ENCODE measurements at places on chromosomes 1 and 21.

DNA sequence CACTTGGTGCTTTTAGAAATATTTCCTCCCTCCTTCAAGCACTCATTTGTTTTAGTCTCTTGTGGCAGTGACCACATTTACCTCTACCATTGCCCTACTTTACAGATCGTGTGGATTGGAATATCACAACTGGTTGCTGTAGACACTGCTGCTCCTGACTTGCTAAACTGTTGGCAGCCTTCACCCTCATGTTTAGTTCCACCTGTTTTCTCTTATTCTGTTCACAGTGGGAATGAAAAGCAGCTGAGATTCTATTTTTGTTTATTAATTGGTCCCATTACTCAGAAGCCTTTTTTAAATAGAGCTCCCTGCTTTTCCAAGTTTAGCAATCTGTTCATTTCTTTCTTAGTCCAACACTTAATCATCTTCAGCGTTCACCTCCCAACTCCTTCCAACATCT is 308.9 kb downstream of the RWDD3 start:
- DNase-seq = no peak

- DNase-seq = no peak
Observed at GRCh38 chr1:246324711-246325110, 182.4 kb downstream of the SMYD3 start.

GRCh38 chr1:9289711-9290485 is 2.8 kb upstream of the SPSB1 start:
- no peak for DNase-seq

GRCh38 chr1:229015806-229016205 is 255.1 kb upstream of the RAB4A start:
- DNase-seq = no peak

DNA sequence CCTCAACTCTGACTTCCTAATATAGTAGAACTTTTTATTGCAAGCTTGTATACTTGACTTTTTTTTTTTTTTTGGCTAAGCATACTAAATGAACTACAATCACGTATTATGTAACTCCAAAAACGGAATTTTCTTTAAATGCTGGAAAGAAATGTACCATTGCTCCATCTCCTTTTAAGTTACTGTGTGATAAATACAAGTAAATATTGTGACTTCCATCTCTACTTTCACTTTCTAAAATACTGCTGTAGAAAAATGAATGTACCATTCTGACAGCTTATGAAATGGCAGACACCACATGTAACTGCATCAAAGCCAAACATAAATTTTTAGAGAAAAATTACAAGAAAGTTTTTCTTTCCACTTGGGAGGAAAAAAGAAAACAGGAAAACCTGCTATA is 54.7 kb downstream of the ASH1L start:
- DNase-seq = no peak

DNA sequence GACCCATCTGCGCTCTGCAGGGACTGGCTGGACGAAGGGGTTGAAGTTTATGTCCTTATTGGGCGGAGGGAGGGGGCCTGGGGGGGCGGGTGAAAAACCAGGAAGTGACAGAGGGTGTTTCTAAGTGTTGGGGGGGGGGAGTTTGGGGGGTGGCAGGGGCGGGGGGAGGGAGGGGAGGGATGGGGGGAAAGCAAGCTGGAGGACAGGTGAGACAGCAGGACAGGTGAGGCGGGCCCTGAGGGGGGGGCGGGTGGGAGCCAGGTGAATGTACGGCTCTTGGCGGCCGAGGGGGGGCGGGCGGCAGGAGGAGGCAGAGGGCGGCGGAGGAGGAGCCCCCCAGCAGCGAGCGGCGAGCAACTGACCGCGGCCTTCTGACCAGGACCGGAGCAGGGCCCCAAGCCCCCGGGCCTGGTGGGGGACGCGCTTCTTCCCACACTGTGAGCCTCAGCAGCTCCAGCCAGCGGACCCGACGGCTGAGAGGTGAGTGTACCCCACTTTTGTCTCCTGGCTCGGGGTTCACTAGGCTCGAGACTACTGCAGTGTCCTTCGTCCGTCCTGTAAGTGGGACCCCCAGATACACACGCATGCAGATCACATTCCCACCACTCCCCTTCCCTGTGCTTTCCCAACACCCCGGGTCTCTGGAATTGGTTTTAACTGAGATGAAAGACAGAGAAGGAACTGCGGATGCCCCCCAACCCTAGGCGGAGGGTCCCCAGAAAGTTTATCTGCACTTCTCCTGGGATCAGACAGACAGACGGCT is at the start of gene ZBTB7B:
Gene ZBTB7B, plus strand, starts transcription at position 339 of the 763 bp plus-strand sequence. CDS start 11,859 bp downstream, outside the sequence.
- DNase-seq = no peak

GRCh38 chr1:116494745-116495144 is 76.1 kb downstream of the CD58 start:
- no peak for DNase-seq

DNA sequence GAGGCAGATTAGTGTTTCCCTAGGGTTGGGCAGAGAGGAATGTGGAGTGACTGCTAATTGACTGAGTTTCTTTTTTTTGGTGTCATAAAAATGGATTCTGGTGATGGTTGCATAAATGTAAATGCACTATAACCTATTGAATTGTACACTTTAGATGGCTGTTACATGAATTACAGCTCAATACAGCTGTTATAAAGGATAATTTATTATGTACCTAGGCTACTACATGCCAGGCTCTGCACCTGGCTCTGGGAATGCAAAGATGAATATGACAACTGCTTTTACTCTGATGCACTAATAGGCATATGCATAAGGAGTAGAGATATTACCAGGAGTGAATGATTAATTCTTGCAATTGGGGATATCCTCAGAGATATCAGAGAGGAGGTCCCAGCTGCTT is 345.3 kb downstream of the PTBP2 start:
- no peak for DNase-seq

- no peak for DNase-seq
Observed at GRCh38 chr1:171468120-171468750, 17.1 kb upstream of the PRRC2C start.

DNA sequence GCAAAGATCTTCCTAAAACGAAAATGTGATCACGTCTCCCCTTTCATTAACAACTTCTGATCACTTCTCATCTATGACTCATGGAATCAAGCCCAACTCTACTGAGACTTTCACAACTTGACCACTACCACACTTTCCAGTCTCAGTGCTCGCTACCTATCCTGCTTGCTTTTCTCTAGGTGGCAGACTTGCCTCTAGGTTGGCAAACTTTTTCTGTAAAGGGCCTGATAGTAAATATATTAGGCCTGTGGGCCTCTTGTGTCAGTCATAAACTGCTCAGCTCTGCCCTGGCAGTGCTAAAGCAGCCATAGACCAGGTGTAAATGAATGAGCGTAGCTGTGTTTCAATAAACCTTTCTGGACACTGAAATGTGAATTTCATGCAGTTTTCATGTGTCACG is 21.5 kb upstream of the HMGB4 start:
- no peak for DNase-seq

GRCh38 chr1:164647211-164647610 is 88.2 kb downstream of the PBX1 start:
- no peak for DNase-seq

DNA sequence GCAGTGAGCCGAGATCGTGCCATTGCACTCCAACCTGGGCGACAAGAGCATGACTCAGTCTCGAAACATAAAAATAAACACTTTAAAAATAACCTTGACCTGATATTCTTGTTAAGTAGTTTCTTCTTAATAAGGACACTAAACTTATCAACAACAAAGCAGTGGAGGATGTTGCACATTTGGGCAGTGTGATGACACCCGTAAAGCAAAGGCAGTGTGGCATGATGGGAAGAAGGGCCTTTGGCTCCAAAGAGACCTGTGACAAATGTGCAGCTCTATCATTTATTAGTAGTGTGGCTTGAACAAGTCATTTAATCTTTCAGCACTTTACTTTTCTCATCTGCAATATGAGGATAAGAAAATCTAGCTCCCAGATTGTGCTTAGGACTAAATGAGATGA is 348.0 kb upstream of the PLD5 start:
- DNase-seq = no peak

- no peak for DNase-seq
Observed at GRCh38 chr1:225559326-225559725, 93.6 kb downstream of the ENAH start.

DNA sequence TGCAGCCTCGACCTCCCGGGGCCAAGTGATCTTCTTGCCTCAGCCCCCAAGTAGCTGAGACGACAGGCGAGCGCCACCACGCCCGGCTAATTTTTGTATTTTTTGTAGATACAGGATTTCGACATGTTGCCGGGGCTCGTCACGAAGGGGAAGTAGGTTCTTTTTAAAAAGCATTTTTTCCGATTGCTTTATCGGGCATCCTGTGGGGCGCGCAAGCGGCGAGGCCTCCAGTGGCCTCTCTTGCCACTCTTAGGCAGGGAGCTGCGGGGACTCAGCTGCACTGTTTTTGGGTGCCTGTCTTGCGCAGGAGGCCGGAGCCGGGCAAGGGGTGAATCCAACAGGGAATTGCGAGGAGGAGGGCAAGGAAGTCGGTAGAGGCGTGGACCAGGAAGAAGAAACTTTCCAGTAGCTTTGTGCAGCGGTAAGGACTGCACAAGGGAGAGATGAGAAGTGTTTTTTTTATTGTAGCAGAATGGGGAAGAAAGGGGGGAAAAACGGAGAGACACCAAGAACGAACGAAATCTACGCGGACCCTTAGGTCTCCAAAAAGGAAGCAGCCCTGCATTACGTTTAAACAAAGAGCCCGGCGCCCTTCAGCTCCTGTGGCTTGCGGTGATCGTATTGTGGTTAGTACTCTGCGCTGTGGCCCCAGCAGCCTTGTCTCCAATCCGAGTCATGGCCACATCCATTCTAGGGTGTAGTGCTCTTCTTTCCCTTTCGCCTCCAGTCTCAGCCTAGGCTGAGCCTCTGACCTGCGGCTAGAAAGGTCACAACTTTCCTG is 164.8 kb downstream of the PPIAL4G start:
- DNase-seq = no peak

DNA sequence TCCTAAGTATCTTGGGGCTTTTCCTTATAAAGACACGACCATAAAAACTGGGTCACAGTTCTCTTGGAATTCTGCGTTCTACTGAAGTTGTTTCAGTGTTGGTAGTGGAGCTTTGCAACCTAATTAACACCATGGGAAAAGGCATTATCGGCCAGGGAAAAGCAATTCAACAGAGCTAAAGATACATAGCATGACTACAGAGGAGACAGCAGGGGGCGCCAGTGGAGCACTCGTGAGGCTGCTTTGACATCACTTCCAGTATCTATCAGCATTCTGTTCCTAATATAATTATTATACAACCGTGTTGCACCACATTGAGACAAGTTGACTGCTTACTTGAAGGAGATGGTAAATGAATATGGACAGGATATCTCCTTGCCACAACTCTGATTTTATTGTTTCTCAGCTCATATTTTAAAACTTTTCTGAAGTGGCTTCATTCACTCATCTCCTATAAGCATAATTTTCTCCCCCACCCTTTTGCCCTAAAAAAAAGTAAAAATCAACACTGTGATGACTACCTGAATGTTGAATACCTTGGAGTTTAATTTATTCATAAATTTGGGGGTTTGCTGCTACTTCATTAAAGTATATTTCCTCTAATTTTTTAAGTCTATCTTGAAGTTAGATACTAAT is 39.4 kb downstream of the ZP4 start:
- no peak for DNase-seq

DNA sequence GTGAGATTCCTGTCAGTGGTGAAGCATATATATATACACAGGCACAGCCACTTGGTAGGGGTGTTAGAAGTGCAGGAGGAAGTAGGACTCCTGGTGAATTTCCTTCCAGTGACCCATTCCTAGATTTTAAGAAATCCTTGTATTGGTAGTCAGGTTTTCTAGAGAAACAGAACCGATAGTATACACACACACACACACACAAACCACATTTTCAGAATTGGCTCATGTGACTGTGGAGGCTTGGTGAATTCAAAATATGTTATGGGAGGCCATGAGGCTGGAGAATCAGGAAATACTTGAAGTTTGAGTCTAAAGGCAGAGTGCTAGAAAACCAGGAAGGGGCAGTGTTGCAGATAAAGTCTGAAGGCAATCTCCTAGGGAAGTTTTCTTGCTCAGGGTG is 114.2 kb downstream of the FCRL5 start:
- no peak for DNase-seq

- no peak for DNase-seq
Observed at GRCh38 chr1:100661176-100661575, 58.4 kb upstream of the VCAM1 start.

GRCh38 chr1:167194182-167194581 is 26.5 kb upstream of the POU2F1 start:
- DNase-seq = no peak

DNA sequence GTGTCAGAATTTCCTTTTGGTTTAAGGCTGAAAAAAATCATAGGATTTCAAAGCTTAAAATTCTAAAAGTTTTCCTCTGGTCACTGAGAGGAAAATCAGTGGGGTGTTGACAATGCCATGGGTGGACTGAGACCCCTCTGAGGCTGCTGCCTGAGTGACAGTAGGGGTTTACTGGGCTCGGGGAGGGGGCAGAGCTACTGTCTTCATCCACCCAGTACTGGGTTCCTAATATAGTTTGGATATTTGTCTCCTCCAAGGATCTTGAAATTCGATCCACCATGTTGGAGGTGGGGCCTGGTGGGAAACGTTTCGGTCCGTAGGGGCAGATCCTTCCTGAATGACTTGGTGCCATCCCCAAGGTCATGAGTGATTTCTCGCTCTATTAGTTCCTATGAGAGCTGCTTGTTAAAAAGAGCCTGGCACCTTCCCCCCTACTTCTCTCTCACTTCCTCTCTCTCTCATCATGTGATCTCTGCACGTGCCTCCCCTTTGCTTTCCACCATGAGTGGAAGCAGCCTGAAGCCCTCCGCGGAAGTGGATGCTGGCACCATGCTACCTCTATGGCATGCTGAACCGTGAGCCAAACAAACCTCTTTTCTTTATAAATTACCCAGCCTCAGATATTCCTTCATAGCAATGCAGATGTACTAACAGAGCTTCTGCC is 72.3 kb downstream of the MAP10 start:
- no peak for DNase-seq

- DNase-seq = no peak
Observed at GRCh38 chr1:160453443-160453842, 53.1 kb downstream of the VANGL2 start.

DNA sequence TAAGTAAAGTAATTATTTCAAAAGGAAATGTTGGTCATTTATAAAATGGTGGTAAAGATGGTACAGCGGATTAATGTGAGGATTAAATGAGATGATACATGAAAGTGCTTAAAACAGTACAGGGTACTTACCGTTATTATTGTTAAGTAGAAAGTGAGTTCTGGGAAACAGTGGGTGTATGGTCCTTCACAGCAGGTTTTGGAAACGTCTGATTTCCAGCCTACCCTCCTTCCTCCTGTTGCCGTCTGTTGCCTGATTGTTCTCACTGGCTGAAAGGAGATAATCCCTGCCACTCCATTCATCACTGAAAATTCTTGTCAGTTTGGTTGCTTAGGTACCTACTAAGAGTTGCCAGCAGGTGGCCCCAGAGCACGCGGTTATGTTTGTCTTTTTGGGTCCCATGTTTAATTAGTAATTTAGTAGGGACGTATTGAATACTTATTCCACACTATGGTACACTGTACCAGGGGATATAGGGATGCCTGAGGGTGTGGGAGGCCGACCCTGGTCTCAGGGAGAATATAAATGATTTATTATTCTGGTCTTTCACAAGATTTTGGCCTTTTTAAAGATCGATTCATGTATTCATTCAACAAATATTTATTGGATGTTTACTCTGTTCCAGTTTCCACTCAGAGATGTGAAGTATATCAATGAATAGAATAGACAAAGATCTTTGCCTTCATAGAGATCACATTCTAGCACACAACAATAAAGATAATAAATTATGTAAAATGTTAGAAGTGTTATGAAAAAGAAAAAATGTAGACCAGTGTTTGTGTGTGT is 30.8 kb upstream of the RPTN start:
- no peak for DNase-seq

GRCh38 chr21:41366522-41367151 is 4.8 kb downstream of the MX2 start:
- DNase-seq = no peak
